ENCODE measurements at places on chromosomes 1 and 21. TPM values are rescaled to one million over a fixed set of nuclear protein-coding genes. Genes with fewer than 3 reads are reported as not detected.

Gene ECM1
- 58.2 TPM for total RNA-seq

Gene PADI2
- total RNA-seq = not detected

Gene KIFAP3
- 16.5 TPM for total RNA-seq

Gene AADACL4
- not detected for total RNA-seq

Gene COL9A2
- 0.46 TPM for total RNA-seq

Gene C1orf141
- total RNA-seq = not detected

Gene L1TD1
- total RNA-seq = 0.36 TPM

Gene TRIM58
- total RNA-seq = 0.33 TPM

All from melanocyte of skin (primary cell).